ENCODE measurements at places on chromosomes 11 and 22.

- peak; percentile 35 for DNase-seq
Measured at GRCh38 chr11:119567688-119568582, 145.0 kb upstream of the THY1 start.

DNA sequence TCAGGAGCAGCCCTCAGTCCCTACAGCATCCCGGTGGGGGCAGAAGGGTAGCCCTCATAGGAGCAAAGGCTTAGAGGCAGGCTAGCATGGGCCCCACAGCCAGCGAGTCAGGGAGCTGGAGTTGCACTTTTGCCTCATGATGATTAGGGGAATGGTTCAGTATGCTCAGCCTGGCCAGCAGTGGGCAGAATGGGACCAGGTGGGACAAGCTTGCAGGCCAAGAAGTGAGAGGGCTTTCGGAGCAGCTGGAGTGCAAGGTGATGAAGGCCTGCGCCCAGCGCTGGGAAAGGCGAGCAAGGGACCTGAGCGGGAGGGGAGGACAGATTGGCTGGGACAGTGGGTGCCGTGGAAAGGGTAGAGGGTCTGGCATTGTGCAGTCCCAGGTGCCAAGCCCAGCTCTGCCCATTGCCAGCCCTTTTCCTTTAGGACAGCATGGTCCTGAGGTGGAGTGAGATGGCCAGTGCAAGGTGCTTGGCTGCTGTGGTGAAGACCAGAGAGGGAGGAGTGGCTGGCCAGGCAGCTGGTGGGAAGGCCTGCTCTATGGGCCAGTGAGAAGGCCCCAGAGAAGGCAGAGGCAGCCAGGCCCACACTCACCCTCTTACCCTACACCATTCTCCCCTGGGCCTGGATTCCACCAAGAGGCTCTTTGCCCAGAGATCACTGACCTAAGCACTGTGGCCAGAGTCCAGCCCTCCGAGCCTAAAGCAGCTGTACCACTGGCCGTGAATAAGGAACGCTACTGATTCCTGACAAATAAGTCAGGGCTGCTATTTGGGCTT lies 47.9 kb upstream of the SUSD2 start:
- DNase-seq, result no peak

GRCh38 chr11:3020011-3020410 lies 27.9 kb upstream of the NAP1L4 start:
- DNase-seq, result no peak

DNA sequence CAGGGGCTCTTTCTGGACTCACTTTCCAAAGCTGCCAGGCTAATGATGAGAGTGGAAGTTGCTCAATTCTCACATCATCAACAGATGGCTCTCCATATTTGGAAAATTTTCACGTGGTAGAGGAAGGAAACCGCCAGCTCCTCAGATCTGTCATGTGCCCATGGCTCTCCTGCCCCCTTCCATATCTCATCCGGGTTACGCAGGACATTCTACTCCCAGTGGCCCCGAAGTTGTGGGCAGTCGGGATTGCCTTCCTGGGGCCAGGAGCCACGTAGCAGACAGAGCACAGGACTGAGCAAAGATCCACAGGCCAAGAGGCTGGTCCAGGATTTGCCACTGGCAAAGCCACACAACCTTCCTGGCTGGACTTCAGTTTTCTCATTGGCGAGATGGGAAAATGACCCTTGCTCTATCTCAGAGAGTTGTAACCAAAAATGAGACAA lies 38.8 kb downstream of the RPUSD4 start:
- no peak for DNase-seq

DNA sequence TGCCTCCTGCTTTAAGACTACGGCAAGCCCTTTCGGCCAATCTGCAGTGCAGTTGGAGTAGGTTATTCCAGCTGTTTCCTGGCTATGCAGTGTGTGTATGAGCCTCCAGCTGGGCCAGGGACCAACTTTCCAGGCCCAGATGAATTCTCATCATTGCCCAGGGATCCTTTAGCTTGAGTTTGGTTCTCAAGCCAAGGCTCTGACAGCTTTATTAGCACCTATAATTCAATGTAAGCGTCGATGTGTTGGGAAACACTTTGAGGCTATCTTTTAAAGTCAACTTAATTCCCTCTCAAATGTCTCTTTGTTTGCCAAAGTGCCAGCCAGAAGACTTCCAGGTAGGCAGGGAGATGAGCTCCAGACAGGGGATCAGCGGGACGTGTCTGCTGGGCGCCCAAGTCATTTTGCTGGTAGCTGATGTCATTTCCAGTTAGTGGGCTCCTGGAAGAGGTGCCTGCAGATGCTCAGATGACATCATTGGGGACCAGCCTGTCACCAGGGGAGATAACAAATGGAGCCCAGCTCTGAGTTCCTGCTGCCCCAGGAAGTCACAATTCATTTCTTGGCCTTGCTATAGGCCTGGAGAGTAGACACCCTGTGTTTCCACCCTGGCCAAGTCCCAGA lies 520.4 kb downstream of the SOX6 start:
- DNase-seq, result no peak

DNA sequence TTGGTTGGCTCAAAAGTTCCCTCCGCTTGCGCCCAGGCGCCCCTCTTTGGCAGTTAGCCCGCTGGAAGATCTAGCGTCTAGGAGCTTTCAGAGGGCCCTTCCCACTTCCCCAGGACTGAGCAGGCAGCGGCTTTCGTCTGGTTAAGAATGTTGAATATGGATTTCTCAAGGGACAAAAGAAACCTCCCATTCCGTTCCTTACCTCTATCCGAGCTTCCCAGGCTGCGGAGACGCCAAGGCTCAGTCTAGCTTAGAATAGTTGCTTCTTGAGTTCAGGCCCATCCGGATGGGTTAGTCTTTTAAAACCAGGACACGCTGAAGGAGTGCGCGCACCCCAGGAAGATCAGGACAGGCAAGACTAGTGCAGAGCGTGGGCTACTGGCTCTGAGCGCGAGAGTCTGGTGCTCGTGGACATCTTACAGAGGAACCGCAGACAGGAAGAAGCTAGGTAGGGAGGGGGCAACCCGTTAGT lies 1.6 kb downstream of the NELL1 start:
- no peak for DNase-seq

GRCh38 chr22:24407884-24408283 lies 19.5 kb upstream of the ADORA2A start:
- no peak for DNase-seq
